ENCODE measurements at places on chromosomes 3 and 15. TPM values are rescaled to one million over a fixed set of nuclear protein-coding genes. Genes with fewer than 3 reads are reported as not detected.

- no peak for DNase-seq
These were observed 292.5 kb downstream of the PTPRG start for GRCh38 chr3:61853912-61854311.

DNA sequence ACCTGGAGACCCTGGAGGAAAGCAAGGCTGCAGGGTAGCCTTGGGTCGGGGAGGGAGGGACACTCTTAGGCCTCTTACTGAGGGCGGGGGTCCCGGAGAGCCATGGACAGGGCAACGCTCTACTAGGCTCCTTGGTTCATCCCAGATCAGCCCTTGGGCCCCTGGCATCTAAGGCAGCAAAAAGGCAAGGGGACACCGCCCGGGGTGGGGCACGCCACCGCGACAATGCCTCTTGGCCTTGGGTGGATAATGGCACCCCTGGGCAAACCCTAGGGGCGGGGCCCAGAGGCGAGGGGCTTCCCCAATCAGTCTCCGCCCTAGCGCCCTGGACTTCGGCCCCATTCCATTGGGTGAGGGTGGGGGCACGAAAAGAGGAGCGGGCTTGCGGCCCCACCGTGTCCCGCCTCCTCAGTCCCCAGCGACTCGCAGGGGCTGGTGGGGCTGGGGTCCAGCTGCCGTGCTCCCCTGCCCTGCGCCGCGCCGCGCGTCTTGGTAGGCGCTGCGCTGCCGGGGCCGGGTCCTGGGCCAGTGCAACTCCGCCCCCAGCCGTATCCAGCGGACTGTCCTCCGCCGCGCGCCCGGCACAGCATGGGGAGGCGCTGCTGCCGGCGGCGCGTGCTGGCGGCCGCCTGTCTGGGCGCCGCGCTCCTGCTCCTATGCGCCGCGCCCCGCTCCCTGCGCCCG, at the start of gene CHST13:
Gene CHST13, plus strand, starts transcription at position 411 of the 684 bp plus-strand sequence. Its CDS starts 178 bp downstream, at position 589.
- peak; percentile 10 for DNase-seq

DNA sequence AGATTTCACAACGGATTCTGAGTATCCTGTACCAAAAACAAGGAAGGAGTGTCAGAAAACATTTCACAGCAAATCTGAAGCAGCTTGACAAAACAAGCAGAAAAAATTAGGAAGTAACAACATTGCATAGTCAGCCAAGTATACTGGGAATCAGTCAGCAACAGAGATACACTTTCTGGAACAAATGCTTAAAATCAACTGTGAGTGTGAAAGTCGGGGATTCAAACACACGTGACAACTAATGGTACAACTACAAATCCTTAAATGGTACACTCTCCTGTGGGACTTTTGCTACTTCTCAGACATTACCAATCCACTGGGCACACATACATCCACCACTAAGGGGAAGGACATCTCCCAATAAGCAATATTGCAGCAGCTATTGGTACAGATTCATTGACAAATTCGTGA, 296.6 kb upstream of the MME start:
- no peak for DNase-seq

GRCh38 chr3:100084100-100084806, 30.0 kb downstream of the FILIP1L start:
- no peak for DNase-seq

DNA sequence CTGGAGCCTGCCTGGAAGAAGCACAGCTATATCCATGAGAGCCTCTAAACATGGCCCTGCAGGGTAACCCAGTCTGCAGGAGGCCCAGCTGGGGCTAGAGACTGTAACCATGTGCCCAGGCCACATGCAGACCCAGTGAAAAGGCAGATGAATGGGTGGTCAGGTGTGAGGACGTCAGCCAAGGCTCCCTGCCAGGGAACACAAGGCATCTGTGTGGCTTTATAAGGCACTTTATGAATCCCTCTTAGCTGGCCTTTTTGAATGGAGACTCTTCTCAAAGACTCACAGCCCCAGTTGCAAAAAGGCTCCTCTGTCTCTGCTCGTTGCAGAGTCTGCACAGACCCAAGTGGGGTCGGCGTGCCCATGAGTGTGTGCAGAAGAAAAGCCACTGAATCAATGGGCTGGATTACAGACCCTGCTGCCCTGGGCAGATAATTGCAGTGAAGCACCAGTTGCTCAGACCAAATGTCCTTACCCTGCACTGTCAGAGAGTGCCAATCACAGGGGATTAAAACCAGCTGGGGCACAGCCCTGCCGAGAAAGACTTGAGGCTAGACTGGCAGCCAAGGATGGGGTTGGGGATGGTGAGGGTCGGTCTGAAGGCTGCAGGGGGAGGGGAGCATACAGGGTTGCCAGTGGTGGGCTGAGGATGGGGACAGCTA, 154.2 kb downstream of the RAB11A start:
- DNase-seq: no peak

DNA sequence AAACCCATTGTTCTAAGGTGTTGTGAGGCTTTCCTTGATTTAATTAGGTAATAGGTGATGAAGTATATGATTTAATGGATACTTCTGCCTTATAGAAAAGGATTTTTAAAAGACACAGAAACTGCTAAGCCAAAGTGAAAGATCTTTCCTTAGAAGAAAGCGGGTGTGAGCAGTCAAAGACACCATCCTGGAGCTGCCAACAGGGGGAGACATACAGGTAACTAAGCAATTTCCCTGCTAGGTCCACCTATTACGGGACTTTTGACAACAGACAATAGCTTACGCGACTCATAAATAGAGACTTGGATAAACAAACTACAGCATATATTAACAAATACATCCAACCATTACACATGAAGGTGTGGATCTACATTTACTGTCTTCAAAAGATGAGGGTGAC, 669.5 kb downstream of the SQOR start:
- no peak for DNase-seq

Gene CATSPER2
- total RNA-seq: 0.29 TPM

Gene TERC
- 434 TPM for total RNA-seq
